NCI-H1436 (cell line): ENCODE measurements at places on chromosomes 5 and 9.

DNA sequence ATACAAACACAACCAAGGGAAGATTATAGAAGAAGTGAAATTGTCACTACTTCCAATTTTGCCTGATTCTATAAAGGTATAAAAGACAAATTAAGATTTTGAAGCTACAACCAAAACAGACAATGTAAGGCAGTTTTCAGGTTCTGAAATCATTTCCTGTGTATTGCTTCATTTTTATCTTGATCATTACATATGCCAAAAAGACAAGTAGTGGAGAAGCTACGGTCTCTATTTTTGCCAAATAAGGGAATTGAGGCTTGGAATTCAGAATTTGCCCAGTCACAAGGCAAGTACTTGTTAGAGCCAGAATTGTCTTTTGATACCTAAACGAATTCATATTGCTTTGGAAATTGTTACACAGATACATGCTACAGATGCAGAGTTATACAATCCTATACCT is 20.6 kb downstream of the EDIL3 start:
- no peak for DNase-seq

DNA sequence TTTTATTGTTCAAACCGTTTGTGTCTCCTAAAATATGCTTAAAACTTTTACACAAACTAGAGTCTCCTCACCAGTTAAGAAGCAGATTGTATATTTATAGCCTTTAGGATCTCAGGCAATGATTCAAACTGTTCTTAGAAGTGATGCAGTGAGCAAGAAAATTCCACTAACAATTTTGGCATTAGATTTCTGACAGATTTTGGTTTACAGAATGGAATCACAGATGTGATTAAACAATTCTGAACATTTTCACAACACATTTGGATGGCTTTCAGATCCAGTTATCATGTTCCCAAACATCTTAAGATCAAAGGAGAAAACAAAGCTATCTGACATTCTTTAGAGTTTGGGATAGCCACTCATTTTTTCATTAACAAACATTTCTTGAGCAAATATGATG is 181.7 kb upstream of the RIOK2 start:
- DNase-seq: no peak

DNA sequence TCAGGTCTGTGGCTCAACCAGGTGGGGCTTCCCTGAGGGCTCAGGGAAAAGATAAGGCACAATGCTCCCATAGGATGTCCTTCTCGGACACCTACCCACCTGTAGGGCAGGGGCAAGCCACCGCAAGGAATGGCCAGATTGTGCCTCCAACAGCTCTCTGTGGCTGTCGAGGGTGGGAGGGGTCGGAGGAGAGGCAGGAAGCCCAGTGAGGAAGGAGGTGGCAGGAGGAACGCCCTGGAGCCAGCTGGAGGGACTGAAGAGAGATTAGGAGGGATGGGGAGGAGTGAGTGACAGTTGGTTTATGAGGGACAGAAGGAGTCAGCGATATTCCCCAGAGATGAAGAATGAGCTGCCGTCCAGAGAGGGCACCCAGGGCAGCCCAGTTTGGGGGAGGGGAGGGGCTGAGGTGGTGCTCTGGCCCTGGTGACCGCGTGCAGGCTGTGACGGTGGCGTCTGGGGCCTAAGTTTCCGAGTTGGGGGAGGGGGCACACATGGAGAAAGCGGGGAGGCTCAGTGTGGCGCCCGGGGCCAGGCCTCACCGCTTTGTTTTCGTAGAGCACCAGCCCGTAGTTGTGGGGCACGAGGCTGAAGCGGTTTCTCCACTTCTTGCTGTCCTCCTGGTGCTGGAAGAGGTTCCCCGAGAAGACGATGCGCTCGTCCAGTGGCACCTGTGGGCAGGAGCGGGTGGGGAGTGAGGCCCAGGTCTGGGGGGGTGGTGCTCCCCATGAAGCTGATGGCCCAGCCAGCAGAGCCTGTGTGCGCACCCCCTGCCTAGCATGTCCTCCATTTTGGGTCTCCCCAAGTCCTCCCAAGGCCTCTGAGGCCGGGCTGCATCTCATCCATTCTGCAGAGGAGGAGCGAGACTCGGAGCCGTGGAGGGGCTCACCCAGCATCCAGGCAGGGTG is 75.6 kb downstream of the LRSAM1 start:
- DNase-seq: no peak

GRCh38 chr5:148382961-148383360 is 797 bp upstream of the FBXO38 start:
- DNase-seq: no peak

DNA sequence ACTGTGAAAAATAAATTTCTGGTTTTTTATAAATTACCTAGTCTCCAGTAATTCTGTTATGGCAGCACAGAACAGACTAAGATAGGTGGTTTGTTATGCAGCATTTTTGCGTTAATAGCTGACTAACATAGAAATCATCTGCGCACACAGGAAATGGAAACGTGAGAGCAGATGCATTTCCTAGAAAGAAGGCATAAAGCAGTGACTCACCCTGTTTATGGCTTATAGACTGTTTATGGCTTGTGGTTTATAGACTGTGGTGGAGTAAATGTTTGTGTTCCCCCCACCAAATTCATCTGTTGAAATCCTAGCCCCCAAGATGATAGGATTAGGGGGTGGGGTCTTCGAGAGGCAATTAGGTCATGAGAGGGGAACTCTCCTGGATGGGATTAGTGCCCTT is 18.3 kb upstream of the OSMR start:
- no peak for DNase-seq

- DNase-seq: no peak
Observed at GRCh38 chr5:95864456-95864855, 41.9 kb upstream of the GLRX start.

GRCh38 chr9:112434487-112434886 is 52.1 kb upstream of the KIAA1958 start:
- DNase-seq: no peak

- DNase-seq: no peak
Observed at GRCh38 chr9:129078691-129079503, 2.0 kb upstream of the DOLPP1 start.

- no peak for DNase-seq
Observed at GRCh38 chr5:120236360-120236759, 227.7 kb upstream of the PRR16 start.

GRCh38 chr5:180553530-180553929 is 37.8 kb downstream of the SCGB3A1 start:
- no peak for DNase-seq

GRCh38 chr5:91219803-91220371 is 163.2 kb downstream of the ARRDC3 start:
- no peak for DNase-seq

DNA sequence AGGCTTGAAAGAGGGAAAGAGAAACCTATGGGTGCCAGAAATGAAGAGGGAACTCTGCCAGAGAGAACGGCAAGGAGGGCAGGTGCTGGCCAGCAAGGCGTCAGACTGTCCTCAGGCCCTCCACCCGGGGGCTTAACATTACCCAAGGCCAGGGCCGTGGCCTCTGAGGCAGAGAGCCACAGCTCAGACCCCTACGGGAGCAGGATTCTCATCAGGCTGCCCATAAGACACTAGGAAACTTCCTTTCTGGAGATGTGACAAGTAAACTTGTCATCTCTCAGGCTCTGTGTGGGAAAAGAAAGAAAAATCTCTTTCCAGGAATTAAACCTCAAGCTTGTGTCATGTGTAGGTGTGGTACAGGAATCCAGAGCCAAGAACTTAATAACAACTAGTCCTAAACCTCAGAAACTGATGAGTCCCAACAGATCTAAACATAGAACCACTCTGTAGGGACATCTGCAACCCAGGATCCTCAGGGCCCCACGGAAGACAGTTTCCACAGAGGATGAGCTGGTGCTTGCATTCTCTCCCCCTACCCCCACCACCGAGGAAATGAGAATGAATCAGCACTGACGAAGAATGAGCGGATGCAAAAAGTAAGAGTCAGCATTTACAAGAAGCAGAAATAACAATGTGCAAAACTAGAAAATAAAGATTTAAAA is 74.3 kb downstream of the DCP2 start:
- no peak for DNase-seq

- peak; percentile 17 for DNase-seq
Observed at GRCh38 chr5:64569858-64570257, 64.0 kb downstream of the RGS7BP start.

DNA sequence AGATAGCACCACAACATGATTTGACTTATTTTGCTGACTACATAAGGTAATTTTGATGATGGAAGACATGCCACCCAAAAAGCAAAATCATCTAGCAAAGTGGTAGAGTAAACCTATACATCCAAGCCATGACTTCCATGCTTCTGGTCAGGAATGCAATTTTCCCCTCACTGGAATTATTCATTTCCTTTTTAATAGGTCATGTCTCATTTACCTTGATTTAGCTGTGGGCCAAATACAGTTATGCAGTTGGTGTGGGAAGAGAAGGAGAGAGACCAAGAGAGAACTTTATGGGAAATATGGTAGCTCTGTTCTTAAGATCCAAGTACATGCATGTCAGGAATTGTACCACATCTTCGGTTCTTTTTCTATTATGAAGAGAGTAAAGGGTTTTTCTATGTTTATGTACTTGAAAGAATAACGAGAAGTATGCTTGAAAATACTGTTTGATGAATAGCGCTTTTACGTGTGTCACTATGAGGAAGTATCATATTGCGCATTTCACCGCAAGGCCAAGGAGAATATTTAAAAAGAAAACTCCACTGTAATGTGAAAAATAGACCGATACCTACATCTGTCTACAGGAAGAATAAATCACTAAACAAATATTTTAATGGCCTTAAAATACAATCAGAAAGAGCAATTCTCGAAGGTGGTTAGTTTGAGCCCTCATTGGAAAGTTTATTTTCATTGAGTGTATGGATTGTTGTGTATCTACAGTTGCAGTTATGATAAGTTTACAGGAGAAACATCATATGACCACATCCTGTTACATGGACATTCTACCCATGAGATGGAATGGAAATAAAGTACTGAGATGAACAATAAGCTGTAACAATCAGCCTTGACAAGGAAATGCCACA is 134.0 kb downstream of the FOXD1 start:
- DNase-seq: no peak

DNA sequence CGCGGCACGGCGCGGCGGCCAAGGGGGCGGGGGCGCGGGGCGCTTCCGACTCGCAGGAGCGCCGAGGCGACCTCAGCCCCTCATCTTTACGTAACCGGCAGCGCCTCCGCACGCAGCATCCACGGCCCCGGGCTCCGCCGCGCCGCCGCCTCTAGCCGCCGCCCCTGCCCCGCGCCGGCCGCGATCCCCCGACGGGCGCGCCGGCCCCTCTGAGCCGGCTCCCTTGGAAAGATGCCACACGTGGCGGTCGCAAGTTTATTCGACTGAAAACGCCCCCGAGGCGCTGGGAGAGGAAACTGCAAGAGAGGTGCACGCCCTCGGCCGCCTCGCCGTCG is 1.0 kb downstream of the KLF9 start:
- DNase-seq: no peak

GRCh38 chr5:133995883-133996563 is 8.8 kb downstream of the VDAC1 start:
- no peak for DNase-seq

- DNase-seq: no peak
Observed at GRCh38 chr9:86128235-86128822, 29.0 kb upstream of the GOLM1 start.

DNA sequence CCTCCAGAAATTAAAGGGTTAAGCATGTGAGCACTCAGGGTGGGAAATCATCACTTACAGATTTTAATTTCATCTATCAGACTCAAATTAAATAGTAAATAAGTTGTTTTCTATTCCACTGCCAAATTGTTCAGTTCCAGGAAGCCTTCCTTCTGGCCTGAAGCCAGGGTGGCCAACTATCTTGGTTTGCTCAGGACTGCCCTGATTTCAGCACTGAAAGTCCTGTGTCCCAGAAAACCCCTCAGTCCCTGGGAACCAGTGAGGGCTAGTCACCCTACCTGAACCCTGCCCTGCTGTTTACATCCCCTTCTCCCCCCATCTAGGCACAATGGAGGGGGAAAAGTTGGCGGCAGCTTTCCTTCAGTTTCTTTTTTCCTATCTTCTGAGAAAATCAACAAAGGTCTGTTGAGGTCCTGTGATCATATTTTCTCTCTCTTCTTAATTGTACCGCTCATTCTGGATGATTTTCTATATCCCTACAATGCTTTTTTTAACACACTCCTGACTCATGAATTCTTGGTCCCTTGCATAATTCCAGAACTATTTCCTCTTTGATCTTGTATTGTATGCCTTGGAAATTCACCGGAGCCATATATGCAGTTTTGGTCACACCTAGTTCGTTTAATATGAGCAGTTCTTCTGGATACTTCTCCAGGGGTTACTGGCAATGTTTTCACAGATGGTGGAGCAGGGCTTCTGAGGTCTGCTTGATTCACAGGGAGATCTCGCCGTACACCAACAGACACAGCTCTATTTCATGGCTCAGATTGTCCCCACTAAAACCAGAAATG is 103.8 kb downstream of the MAP1B start:
- no peak for DNase-seq

DNA sequence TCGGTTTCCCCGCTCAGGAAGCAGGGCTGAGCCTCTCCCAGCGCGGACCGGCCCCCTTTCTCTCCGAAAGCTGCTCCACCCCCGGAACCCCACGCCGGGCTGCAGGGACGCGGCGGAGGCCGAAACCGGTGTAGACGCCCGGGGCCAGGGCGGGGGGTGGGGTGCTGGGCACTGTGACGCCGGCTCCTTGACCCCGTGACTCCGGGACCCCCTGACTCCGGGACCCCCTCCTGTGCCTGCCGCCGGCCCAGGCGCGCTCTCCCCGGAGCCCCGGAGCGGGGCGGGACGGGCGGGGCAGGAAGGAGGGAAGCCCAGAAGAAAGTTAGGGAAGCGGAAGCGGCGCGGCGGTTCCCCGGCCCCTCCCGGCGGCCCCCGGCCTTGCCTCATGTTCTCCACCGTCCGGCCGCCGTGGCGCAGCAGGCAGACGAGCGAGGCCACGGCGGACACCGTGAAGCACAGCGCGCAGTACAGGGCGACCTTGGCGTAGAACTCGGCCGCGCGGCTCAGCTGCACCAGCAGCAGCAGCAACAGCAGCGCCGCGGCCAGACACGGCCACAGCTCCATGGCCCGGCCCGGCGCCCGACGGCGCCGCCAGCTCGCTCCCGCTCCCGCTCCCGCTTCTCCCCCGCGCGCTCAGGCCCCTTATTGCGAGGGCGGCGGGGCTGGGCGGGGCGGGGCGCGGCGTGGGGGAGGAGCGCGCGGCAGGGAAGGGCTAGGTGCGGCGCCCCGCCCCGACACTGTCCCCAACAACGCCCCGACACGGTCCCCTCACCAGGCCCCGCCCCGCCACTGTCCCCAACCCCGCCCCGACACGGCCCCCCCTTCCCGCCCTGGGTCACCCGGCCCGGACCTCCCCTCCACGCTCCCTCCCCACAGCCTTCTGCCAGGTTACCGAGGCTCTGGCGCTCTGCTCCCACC is at the start of gene AGPAT2:
Gene AGPAT2 (minus strand): TSS at position 664 of the 918 bp plus-strand sequence. CDS start 100 bp downstream, at position 564.
- peak; percentile 52 for DNase-seq

DNA sequence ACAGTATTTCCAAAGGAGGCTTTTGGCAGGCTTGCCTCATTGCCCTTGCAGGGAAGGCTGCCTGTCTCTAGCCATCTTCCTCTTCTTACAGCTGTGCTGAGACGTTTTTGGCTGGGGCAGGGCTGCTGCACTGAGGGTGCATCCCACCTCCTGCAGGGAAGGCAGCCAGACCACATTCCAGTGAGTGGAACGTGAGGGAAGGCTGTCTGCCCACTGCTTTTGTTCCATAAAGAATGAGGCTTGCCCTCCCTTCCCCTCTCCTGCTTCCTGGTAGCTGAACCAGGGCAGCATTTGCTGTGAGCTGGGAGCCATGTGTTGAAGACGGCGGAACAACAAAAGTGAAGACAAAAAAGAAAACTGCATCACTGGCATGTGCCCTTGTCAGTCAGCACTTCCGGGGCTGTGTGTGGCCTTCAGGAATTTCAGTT is 16.8 kb downstream of the MGAT1 start:
- no peak for DNase-seq
